Astrocyte (in vitro differentiated cells and primary cell): ENCODE measurements at places on chromosomes 12 and 14. TPM values are rescaled to one million over a fixed set of nuclear protein-coding genes. Genes with fewer than 3 reads are reported as not detected.

DNA sequence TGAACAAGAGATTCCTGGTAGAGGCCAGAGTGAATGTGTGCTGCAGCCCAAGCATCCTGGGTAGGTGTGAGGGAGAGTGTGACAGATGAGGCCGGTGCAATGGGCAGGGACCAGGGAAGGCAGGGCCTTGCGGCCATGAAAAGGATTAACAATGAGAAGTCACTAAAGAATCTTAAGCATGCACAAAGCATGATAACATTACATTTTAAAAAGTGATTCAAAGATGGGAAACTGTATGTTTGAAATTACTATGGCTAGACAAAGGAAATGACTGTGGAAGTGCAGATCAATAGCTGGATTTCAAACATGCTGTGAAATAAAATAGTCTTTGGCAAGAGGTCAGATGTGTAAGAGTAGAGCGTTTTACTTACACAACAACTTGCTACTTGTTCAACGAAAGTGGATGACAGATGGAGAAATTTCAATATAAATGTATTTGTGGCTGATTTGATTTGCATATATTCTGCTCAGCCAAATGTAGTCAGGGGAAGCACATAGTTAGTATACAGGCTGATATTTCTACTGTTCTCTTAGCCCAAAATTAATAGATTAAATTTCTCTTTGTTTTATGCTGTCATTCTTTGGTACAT, 175.5 kb downstream of the CCDC59 start:
- peak; percentile 57 for DNase-seq

GRCh38 chr14:51776102-51776894, 84.1 kb upstream of the GNG2 start:
- DNase-seq, result peak; percentile 62

GRCh38 chr14:72675126-72675525, 218.8 kb downstream of the DPF3 start:
- no peak for DNase-seq

- no peak for DNase-seq
Measured at GRCh38 chr12:33330940-33331339, 108.7 kb downstream of the SYT10 start.

GRCh38 chr12:116534311-116535121, 24.7 kb upstream of the MAP1LC3B2 start:
- DNase-seq, result peak; percentile 42

- no peak for DNase-seq
Measured at GRCh38 chr14:68793734-68794129, 865 bp upstream of the ZFP36L1 start.

The GUCY2C gene
- 0.09 and 0.10 TPM in 2 replicates for total RNA-seq

The DGKA gene
- 108 and 118 TPM in 2 replicates for total RNA-seq
